ENCODE measurements at places on chromosomes 2 and 18.

DNA sequence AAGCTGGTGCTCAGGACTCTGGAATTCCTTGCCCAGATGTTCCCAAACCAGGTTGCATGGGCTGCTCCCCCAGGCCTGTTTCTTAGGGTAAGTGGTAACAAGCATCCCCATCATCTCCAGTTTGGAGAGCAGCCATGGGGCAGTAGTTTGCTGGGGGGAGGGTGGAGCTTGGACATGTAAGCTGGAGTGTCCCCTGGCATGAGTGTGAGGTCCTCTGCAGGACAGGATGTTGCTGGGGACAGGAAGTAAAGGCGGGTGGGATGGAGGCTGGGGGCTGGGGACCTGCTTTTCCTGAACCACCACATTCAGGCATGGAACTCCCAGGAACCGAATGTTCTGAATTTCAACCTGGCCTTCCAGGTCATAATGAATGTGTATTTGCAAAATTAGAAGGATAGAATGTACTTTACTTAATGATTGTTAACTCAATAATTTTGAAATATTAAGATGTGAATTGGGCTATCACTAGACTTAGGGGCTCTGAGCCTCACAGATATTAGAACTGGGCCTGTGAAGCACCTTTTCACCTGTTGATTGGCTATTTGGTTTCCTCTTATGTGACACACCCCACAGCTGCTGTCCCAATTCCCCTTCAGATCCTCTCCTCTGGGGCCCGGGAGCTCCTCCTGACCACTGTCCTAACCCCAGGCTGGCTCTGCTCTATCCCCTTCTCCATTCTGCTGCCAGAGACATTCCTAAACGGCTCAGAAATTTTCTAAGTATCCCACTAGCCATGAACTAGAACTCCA, 66.4 kb upstream of the EPAS1 start:
- no peak for DNase-seq

DNA sequence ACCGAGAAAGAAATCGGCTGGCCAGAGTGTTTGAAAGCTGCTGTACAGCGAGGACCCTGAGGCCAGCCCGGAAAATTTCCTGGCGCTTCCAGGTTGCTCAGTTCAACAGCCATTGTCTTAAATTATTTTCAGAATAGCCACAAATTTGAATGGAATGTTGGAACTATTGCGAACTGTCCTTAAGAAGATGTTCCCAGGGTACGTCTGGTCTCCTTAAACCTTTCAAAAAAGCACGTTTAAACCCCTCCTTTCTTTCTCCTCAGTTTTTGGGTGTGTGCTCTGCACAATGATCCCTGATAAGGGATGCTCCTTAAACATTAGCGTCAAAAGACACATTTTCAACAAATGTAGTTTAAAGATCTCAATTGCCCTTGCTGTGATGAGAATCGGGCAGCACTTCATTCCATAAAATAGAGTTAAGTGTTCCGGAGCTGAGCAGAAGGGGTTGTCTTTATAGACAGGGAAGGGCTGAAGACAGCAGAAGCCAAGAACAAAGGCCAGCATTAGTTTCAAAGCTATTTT, 14.5 kb upstream of the LPIN2 start:
- no peak for DNase-seq

- DNase-seq: no peak
Measured at GRCh38 chr2:154709215-154709614, 10.7 kb downstream of the KCNJ3 start.

DNA sequence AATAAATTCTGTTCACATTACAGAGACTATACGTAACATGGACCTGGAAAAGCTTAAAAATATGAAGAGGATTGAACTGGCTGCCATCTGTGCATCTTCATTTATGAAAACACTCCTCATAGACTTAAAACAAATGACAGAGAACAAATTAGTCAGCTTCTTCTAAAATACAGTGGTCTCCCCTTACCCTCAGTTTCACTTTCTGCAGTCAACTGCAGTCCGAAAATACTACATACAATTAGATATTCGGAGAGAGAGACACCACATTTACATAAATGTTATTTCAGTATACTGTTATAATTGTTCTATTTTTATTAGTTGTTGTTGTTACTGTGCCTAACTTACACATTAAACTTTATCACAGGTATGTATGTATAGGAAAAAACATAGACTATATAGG, 6.5 kb downstream of the RNF103 start:
- DNase-seq: no peak

GRCh38 chr2:197163712-197164140, 146.9 kb downstream of the ANKRD44 start:
- DNase-seq: no peak

DNA sequence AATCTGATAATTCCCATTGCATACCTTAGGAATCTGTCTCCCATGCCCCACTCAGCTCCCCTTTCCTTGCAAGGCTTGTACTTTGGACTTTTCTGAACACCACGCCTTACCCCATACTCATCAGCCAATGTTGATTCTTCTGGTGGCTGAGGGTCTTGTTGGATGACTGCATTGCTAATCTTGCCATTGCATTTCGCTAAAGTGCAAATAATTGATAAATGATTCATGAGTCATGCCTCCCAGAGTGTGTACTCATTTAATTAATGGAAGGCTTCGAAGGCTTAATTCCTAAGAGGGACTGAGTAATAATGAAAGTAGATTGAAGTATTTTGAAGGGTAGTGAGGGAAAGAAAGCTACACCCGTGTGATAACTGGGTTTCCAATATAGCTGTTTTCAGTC, 28.0 kb upstream of the PPP1R1C start:
- DNase-seq: no peak

DNA sequence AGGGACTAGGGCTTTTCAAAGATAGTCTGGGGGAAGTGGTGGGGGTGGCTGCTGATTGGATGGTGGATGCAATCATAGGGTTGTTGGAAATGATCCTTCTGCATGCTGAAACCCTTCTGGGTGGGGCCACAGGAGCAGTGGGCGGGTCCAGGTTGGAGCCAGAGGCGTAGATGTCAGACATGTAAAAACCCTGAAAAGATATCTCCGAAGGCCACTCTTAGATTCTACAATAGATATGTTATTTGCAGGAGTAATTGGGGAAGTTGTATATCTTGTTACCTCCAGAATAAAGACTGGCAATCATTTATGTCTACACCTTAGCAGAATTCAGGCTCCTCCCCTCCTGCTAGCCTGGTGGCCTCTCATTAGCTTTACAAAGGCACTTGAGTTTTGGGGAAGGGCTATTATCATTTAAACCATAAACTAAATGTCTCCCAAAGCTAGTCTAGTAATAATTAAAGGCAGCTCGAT, 8.2 kb upstream of the FAM98A start:
- no peak for DNase-seq

GRCh38 chr2:132605236-132606180, 64.5 kb downstream of the LYPD1 start:
- DNase-seq: no peak

GRCh38 chr2:67169417-67170140, 227.6 kb upstream of the ETAA1 start:
- DNase-seq: no peak

DNA sequence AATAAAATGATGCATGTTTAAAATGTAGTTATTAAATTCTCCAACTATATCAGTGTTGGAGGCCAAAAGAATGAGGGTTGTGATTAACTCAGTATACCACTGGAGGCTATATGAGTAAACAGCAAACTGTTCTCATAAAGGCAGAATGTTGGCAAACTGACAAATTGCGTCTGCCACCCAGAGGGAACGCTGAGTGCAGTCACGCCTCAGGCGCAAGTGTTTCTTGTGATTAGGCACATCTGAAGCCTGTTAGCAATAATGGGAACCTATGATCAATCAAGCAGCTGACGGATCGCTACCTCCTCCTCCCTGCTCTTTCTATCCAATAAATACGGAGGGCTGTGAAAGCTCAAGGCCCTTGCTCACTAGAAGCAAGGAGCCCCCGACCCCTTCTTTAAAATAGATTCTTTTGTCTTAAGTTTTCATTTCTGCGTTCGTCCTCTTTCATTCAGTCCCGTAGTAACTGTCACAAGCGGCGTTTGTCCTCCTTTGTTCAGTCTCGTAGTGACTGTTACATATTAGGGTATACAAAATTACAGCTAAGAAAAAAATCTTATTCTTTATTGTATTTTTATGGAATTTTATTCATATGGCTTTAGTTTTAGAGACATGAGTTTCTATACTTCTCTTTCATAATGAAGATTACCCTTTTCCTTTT, 16.3 kb upstream of the RMND5A start:
- DNase-seq: no peak

- DNase-seq: no peak
Measured at GRCh38 chr2:184927040-184927439, 328.7 kb downstream of the ZNF804A start.

DNA sequence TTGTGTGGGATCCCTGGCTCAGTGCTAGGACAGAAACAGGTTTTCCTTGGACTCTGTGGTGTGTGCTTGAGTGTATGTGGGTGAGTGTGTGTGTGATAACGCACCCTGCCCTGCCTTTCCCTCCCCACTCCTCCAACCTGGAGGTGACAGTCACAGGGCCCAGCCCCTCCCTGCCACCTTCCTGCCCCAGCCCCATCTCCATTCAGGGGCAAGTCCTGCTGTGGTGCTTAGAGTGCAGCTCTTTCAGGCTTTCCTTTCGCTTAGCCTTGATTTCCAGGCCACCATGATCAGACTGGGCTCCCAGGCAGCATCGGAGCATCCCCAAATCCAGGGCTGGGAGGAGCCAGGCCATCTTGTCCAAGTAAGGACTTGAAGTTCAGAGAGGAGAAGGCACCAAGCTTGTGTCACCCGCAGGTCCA, 185.2 kb downstream of the ZFP36L2 start:
- DNase-seq: no peak

DNA sequence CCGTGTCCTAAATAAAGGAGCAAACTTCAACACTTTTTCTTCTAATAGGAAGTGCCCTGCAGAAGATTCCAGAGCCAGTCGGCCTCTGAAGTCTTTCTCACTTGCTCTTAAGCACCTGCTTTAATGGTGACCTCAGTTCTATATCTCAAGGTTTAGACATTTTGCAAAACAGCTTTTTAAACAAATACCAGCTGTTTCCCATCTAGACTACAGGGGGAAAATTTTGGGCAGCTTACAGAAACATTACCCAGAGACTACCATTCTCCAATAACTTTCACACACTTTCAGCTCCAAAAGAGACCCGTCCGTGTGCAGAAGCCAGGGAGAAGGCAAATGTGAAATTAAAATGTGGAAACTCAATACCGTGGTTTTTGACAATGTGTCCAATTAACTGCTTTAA, 285.3 kb upstream of the CCDC68 start:
- no peak for DNase-seq

DNA sequence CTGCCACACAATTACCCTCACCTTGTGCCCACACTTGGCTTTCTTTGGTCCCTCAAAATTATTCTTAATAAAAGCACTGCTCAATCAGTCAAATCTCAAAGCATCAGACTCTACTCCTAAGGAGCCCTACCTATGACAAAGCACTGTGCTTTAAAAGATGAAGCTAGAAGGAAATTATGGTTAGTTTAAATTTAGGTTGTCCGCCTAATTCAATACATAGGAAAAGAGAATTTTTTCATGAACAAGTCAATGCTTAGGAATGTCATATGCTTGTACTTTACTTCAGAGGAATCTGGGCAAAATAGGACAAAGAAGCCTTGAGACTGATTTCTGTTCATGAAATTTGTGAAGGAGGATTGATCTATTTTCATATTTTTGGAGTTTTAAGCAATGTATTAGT, 726.4 kb upstream of the CDH2 start:
- DNase-seq: no peak

DNA sequence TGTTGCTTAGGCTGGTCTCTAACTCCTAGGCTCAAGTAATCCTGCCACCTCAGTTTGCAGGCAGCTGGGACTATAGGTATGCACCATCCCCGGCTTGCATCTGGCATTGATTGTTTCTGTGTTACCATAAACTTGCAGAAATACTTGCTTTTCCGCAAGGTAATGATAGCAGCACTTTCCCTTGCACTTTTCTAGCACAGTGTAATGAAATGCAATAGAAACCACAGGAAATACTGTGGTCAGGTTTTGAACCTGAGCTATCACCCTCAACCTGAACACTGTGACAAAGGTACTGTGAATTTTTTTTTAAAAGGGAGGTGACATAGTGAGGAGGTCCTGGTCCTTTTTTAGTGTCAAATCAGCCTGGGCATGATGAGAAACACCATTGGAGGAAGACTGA, 38.3 kb downstream of the DHRS9 start:
- DNase-seq: no peak

- no peak for DNase-seq
Measured at GRCh38 chr2:86412007-86412406, 29.2 kb upstream of the KDM3A start.

GRCh38 chr2:35503738-35504199, 851.8 kb upstream of the CRIM1 start:
- DNase-seq: no peak

DNA sequence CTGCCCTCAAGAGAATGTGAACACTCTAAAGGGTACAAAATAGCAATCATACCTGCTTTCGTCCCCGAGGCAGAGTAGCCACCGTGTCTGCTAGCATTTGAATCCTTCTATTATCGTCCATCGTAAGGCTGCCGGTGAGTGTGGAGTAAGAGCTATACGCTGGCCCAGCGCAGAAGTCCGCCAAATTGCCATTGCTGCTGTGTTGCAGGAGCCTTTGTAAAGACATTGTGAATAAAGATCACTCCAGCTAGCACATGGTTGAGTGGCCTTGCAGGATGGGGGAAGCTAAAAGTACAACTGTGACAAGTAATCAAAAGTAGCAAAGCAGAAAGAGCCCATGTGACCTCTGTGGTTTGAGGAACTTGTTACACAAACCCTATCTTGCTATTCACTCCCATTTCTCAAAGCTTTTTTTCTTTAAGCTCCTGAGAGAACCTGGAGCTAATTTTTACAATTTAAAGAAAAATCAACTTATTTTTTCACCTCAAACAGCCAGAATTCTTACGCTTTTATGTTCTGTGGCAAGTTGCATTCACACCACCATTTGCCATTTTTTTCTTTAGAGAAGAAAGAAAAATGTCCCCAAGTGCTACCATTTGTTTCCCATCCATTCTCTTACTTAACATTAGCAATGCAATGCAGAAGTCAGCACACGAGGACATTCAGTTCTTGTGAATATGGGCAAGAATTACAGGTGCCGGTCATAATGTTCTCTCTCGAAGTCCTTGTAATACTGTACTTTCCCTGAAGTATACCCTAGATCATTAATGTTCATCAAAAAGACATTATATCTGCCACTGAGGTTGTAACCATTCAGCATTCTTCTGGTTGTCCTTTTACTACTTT, at the start of gene CYTIP:
TSS of gene CYTIP (minus strand) at position 295 of the 846 bp plus-strand sequence. CDS start at position 226, 69 bp downstream.
- DNase-seq: no peak

GRCh38 chr2:85131116-85131515, 2.1 kb upstream of the TCF7L1 start:
- no peak for DNase-seq

All from activated T-helper 1 cell treated with anti-CD3 and anti-CD28 coated beads, Interleukin-2, amount 50 U/mL, for 16 hours (primary cell).